ENCODE measurements at places on chromosomes 1 and 21.
A peak's percentile ranks its signal among the peaks of the same experiment; 100 is the strongest.

DNA sequence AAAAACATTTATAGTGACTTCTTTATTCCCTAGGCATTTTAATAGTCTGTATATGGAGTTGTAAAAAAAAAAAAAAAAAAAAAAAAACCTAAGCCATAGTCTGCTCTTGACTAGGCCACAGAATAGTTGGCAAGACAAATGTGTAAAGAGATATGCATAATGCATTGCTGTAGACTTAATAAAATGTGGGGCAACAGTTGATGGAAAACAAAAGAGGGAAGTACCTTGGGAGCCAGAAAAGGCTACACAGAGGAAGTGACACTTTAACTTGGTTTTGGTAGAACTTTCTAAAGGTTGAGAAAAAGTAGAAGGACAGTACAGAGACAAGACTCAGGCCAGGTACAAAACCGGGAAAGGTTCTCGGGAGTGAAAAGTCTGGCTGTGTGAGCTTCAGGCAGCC lies 802.9 kb upstream of the ADAMTS5 start:
- no peak for DNase-seq

DNA sequence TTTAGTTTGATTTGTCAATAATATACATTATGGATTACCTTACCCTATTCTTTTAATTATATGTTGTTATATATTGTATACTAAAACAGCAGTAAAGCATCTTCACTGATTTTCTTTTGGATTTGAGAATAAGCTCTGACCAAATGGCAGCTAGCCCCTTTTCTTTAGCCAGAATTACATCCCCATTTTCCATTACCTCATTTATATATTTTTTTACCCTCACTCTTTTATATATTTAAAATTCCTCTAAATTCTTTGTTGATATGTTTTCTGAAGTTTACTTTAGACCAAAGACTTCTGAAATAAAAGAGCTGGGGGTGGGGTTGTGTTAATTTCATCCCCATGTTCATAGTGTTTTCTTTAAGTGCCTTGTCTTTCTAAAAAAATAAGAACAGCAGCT lies 24.6 kb downstream of the ANGPTL1 start:
- DNase-seq, result no peak

DNA sequence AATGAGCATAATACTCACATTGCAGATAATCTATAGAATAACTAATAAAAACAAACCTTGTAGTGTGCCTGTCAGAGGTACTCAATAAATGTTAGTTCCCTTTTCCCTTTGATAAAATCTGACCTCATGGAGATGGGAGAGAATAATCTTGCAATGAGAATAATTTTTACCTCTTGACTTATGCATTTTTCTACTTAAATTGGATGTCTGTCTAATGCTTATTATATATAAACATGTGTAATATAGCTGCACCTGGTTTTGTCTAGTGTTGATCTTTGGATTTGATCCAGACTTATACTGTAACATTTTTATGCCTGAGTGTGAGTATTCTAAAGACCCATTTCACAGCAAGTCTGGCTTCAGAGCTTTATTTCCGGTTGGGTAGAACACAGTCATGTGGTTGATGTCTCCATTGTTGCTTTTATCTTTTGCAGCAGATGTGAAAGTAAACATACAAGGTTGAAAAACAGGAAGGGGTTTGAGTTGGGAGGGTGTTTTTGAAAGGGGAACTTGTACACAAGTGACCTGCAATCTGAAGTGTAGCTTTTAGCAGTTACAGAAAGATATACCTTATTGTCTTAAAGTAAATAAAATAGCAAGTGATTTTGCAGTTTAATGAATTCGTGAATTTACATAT lies 12.4 kb downstream of the EPB41 start:
- no peak for DNase-seq

DNA sequence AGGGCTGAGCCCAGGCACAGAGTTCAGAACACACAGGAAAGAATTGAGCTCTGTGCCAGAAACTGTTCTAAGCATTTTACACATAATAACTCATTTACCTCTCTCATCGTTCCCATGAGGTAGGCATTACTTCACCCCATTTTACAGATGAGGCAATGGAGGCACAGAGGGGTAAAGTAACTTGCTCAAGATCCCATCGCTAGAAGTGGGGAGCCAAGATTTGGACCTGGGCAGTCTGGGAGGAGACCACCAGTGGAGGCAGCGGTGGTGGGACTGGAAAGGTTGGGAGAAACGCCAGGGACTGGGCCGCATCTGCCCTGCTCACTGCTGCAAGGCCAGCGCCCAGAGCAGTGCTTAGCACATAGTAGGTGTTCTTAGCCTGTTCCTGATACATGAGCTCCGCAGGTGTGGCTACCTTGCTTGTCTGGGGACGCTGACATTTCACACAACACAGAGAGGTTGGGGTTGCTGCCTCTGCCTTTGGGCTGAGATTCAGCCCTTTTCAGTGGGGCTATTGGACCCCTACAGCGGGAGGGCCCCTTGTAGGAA lies 27.8 kb upstream of the EPS8L3 start:
- no peak for DNase-seq

DNA sequence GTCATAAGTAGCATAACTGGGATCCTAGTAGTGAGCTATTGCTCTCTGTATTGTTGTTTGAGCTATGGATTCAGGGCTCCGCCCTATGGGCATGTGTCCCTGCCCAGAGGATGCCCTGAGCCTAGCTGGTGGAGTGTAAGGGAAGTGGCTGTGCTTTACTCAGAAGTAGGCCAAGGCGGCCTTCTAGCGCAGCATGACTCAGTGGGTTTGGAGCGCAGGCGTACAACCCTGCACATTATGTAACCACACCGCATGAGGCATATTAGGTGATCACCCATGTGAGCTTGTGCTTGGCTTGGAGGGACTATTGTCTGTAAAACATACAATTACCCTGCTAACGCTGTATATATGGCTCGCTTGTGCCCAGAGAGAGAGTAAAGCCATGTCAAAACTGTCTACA lies 11.1 kb upstream of the UBE2U start:
- DNase-seq, result no peak

DNA sequence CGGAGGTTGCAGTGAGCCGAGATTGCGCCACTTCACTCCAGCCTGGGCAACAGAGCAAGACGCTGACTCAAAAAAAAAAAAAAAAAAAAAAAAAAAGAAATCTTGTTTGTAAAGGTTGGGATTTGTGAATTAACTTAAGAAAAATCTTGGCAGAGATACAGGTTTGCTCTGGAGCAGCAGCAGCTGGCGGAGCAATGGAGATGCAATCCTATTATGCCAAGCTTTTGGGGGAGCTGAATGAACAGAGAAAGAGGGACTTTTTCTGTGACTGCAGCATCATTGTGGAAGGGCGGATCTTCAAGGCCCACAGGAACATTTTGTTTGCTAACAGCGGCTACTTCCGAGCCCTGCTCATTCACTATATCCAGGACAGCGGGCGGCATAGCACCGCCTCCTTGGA lies 5.6 kb downstream of the ZBTB8B start:
- DNase-seq, result no peak

DNA sequence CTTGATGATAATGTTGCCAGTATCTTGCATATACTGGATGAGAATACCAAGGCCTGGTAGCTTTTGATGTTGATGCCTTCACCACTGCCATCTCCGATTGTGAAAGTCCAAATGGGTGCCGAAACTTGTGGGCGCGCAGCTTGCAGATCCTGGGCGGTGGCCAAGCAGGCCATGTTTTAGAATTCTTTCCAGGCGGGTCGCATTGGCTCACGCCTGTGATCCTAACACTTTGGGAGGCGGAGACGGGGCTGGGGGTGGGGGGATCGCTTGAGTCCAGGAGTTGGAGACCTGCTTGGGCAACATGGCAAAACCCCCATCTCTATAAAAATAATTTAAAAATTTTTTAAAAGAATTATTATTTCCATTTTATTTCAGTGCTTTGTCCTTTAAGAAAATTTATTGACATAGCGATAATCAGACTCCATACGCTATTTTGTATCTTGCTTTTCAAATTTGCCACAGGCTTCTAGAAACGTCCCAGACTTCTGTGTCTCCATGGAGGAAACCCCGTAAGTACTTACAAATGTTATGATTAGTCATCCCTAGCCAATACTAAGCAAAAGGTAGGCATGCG lies 592 bp upstream of the ZNF326 start:
- DNase-seq, result no peak

DNA sequence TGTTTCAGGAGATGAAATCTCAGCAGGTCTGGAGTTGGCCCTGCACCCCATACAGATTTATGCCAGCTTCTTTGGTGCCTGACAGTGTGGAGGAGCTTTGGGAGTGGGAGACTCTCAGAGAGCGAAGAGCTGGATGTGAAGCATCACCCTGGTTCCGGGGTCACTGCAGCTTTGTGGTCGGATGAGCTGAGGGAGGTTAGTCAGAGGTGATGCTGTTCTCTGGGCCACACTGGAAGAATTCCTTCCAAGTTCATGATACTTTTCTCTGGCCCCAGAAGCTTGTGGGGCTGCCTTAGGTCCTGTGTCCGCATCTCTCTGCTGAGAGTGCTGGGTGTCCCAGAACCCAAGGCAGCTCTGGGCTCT lies 467.8 kb downstream of the CAMTA1 start:
- DNase-seq, result peak; percentile 33

- no peak for DNase-seq
Measured at GRCh38 chr1:26092422-26092821, 19.2 kb upstream of the PDIK1L start.

GRCh38 chr1:113855630-113856400 lies 15.7 kb downstream of the PTPN22 start:
- no peak for DNase-seq

- DNase-seq, result no peak
Measured at GRCh38 chr1:41766546-41766945, 152.2 kb downstream of the HIVEP3 start.

- no peak for DNase-seq
Measured at GRCh38 chr1:44786841-44787426, 1.0 kb downstream of the BEST4 start.

DNA sequence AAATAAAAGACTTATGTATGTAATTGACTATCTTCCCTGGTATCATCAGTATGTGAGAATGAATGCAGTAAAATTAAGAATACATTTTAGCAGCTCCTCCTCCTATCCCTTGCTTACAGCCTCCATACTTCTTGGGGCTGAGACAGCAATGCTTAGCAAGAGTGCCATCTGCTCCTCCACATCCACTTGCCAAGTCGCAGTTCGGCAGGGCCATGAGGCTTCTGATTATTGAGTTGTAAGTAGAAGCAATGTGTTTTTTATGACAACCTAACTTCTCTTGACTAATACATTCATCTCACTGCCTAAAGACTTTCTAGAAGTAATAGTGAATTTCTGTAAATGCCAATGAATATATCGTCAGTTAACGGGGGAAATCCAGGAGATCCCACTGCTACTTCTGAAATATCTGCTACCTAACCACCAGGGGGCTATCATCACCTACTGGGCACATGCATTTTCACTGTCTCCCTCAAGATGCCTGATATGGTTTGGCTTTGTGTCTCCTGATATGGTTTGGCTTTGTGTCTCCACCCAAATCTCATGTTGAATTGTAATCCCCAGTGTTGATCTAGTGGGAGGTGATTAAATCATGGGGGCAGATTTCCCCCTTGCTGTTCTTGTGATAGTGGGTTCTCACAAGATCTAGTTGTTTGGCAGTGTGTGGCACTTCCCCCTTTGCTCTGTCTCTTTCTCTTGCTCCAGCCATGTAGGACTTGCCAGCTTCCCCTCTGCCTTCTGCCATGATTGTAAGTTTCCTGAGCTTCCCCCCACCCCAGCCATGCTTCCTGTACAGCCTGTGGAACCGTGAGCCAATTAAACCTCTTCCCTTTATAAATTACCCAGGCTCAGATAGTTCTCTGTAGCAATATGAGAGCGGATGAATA lies 59.6 kb downstream of the EXTL2 start:
- peak; percentile 7 for DNase-seq

DNA sequence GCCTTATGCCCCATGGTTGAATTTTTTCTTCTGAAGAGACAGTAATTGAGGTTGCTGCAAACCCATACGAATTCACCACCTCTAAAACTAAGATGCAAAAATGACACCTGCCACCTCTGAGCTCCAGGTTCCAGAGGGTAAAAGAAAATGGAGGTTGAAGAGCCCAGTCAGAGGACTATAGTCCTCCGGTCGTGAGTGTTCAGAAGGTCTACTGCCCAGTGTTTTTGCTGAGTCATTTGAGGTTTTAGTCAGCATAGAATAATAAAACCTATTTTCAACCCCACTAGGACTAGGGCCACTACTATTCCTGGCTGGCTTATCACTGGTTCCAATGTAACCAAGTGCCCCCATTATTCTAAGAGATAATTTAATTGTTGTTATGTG lies 12.9 kb upstream of the SLAMF7 start:
- DNase-seq, result no peak

DNA sequence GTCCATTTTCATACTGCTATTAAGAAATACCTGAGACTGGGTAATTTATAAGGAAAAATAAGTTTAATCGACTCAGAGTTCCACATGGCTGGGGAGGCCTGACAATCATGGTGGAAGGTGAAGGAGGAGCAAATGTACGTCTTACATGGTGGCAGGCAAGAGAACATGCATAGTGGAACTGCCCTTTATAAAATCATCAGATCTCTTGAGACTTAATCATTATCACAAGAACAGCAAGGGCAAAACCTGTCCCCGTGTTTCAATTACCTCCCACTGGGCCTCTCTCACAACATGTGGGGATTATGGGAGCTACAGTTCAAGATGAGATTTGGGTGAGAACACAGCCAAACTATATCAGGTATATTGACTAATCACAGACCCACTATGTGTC lies 370.2 kb upstream of the USP24 start:
- no peak for DNase-seq

DNA sequence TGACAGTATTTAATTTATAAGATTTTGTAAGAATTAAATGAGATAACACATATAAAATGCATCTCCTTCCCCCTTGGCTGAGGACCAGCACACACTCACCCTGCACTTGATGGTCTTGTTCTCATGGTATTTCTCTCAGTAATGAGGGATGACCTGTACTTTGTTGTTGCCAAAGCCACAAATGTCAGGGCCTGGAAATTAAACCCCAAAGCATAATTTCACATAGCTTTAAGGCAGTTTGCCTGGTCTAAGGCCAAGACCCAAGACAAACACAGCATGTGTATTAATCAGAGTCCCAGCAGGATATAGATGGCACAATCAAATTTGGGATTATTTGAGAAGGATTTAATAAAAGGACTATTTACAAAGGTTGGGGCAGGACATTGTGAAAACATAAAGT lies 48.6 kb upstream of the EPS15 start:
- DNase-seq, result peak; percentile 75

- no peak for DNase-seq
Measured at GRCh38 chr21:42654913-42655795, 1.7 kb downstream of the PDE9A start.

- DNase-seq, result no peak
Measured at GRCh38 chr21:33937146-33937545, 21.5 kb upstream of the ATP5PO start.

DNA sequence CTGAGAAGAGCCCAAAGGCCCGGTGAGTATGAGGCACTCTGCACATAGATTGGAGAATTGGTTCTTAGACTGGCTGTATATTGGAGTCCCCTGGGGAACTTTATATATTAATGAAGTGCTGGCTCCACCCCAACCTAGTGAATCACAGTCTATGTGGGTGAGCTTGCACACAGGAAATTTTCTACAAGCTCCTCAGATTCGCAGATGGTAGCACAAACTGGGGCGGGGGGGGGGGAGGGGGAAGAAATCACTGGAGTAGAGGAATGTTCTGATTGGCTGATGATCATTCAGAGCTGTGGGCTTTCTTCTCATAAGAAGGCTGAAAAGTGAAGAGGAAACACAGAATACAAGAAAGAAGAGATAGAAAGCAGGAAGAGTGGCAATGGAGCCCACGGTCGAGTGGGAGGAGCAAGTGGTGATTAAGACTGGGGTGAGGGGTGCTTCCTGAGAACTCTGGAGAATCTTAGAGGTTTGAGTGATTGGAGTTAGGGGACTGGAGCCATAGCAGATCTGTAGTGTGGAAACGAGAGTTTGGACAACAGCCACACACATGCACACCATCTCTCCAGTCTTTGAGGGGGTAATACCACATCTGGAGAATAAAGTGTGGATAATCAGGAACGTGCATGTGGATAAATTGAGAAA lies 465.9 kb upstream of the DAB1 start:
- DNase-seq, result peak; percentile 7

Measured in GM03348 (cell line).